Fibroblast of skin of back (primary cell): ENCODE measurements at places on chromosomes 13 and 19.

- DNase-seq: no peak
These were observed 52.9 kb upstream of the GPR12 start for GRCh38 chr13:26813321-26813979.

- no peak for DNase-seq
These were observed 463.7 kb upstream of the SLITRK5 start for GRCh38 chr13:87207280-87208003.

GRCh38 chr19:55489711-55490477 is 1.7 kb downstream of the SSC5D start:
- peak; percentile 30 for DNase-seq

DNA sequence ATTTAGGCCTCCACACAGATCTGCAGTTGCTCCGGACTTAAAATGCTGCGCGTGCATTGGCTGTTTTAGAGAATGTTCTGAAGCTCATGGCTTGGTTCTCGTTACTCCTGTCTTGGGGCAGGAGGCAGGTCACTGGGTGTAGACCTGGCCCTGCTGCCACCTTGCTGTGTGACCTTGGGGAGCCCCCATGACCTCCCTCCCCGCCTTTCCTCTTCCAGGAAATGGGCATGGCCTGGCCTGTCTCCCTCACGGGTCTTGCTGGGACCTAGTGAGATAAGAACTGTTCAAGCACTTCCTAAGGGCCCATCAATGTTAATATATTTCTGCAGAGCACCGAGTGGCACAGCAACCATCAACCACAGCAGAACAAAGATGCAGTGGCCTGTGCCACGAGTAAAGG is 49.4 kb downstream of the KLF2 start:
- no peak for DNase-seq

DNA sequence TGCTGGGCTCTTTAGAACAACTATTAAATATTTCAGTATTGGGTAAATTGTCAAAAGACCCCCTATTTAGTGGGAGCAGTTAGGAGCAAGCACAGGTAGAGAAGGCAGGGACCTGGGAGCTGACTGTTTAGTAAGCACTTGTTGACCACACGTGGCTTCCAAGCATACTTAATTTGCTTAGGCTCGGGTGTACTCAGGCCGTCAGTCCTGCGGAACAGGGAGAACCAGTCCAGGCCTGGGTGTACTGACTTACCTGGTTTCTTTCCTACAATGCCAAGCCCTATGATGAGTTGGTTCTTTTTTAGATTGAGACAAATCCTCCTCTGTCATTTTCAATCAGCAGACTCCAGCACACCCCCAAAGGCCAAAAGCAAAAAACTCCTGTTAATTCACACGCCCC is 90.0 kb downstream of the WDFY2 start:
- no peak for DNase-seq

DNA sequence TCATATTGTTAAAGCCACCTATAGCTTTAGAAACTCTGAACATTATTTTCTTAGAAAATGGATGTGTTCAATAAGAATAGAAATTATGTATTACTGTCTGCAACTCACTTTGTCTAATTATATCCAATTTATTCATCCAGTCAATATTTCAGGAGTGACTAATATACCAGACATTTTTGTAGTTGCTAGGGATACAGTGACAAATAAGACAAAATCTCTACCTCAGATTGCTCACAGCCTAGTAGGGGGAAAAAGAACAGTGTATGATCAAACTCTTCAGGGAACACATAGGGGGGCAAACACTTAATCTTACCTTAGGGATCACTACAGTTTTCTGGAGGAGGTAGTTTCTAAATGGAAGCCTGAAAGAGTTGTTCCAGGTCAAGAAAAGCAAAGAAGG is 8.6 kb downstream of the BRCA2 start:
- peak; percentile 85 for DNase-seq
